Activated CD8-positive, alpha-beta memory T cell treated with anti-CD3 and anti-CD28 coated beads for 1 hour (primary cell): ENCODE measurements at places on chromosomes 12 and 14.

DNA sequence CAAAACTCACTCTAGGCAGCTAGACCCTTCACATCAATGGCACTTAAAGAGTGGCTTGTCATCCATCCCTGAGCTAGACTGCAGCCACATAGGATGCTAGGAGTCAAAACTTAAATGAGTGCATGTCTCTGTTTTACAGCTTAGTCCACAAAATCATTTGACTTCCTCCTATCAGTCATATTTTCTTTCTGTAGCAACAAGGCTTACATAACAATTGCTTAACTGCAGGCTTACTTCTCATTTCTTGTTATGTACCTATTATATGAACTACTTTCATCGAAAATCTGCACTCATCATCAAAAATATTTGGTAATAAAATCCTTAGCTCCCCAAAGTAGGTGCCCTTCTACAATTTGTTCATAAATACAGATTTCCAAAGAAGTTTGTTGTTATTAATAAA lies 30.1 kb downstream of the CLEC1A start:
- DNase-seq, result no peak

DNA sequence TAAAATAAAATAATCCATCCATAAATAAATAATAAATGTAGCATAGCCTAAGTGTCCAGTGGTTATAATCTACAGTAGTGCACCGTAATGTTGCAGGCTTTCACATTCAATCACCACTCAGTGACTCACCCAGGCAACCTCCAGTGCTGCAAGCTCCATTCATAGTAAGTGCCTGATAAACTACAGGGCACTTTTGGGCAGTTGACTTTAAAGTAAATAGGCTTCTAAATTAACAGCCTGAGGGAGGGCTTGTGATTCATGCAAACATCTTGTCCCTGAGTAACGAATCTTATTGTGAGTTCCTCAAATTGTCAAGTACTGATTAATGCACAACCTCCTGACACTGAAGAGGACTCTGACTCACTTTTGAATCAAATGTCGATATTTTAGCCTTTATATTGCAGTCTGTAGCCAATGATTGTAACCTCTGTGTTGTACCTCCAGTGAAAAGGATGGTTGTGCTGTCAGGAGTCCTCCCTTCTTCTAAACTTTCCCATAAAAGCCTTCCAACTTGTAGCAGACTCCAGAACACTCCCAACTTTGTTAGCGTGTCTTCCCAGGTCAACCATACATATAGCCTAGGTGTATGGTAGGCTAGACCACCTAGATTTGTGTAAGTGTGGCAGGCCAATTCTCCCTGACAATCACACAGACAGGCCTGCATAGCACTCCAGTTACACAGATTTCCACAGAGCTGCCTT lies 55.0 kb upstream of the BICD1 start:
- DNase-seq, result no peak

DNA sequence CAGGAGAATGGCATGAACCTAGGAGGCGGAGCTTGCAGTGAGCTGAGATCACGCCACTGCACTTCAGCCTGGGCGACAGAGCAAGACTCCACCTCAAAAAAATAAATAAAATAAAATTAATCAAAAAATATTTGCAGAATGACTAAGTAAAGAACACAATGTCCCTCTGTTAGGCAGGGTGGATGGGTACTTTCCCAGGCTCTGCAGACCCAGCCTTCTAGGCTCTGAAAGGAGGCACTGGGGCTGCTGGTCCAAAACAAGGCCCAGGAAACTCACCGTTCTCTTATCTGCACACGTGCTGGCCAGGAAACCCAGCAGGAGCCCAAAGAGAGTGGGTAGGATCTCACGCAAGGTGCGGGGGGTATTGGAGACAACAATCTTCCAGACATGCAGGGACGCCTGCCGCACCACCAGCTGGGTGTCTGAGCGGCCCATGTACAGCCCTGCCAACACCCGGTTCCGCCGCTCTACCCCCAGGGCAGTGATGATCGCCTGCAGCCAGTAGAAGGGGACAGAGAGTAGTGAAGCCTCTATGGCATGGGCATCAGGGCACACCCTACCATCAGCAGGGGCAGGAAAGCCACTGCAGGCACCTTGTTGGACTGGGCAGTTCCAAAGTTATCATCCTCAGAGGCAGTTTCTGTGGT lies 25.8 kb upstream of the RAB35 start:
- no peak for DNase-seq

- DNase-seq, result no peak
Observed at GRCh38 chr14:51327376-51327775, 87.3 kb downstream of the TMX1 start.

GRCh38 chr14:84750284-84750683 lies 779.7 kb upstream of the FLRT2 start:
- DNase-seq, result no peak

DNA sequence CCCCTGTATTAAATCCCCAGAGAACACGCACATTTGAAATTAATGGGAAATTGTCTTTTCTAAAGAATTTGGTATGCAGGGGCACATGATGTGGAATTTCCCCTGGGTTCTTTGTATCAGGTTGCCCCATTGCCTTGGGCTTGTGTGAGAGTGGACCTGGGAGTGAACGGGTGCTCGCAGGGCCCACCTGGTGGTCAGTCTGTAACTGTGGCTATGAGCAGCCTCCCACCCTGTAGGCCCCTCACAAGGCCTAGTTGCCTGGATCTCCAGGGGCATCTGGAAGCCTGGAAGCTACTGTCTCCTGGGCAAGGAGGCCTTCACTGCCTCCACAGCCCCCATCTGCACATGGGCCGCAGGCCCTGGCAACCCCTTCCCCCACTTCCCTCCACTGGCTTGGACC lies 96.7 kb downstream of the SLC25A47 start:
- no peak for DNase-seq

GRCh38 chr14:92135269-92135668 lies 13.5 kb downstream of the CPSF2 start:
- no peak for DNase-seq

DNA sequence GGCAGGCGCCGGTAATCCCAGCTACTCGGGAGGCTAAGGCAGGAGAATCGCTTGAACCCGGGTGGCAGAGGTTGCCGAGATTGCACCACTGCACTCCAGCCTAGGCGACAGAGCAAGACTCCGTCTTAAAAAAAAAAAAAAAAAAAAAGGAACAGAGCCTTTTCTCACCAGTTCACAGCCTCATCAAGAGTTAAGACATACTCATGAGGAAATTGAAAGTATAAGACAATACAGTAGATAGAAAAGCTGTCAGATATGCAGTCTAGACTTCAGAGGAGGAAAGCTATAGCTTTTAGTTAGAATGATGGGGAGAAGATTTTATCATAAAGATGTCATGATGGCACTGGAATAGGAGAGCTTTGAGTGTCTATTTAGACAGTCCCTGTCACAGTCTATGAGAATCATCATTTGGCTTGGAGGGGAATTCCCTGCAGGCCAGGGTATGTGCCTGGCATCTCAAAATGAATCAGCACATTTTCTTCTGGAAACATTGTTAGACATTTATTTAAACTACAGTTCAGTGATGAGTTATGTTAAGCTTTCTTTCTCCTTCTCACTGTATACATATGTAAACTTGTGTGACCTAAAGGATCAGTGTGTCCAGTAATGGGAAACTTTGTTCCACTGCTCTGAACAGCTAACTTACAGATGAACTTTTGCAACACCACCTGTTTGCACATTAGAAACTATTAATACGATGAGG lies 2.9 kb upstream of the RAB35 start:
- DNase-seq, result no peak

GRCh38 chr12:100778967-100779590 lies 15.5 kb upstream of the ANO4 start:
- no peak for DNase-seq

GRCh38 chr12:17381211-17381610 lies 708.8 kb downstream of the RERGL start:
- DNase-seq, result no peak

DNA sequence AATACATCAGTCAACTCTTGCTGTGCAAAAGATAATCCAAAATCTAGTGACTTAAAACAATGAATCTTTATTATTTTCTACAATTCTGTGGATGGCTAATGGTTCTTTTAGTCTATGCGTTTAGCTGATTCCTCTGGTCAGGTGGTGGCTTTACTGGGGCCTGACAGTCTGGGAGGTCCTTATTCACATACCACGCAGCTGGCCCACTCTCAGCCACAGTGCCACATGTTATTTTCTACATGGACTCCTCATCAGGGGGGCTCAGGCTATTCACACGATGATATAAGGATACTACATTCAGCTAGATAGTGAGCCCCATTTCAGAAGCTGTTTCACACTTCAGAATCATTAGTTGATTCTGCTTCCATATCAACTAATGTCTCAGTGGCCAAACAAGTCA lies 287.5 kb upstream of the MGAT4C start:
- DNase-seq, result no peak
